ENCODE measurements at places on chromosomes 1 and 21. TPM values are rescaled to one million over a fixed set of nuclear protein-coding genes. Genes with fewer than 3 reads are reported as not detected.

DNA sequence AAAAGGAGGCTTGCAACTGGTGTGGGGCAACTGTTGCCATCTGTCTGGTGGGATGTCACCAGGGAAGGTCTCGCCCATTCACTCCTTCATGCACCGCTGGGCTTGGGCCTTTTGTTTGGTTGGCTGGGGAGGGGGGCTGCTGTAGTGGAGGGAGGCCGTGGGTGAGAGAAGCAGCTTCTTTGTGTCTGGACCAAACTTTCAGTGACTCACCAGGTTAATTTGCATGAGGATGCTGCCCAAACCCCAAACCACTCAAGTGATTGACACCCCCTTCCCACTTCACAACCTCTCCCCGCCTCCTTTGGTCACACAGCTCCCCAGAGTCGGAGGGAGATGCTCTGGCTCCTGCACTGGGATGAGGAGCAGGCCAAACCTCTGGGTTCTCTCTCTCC lies 19.7 kb downstream of the BTG2 start:
- DNase-seq = no peak

- DNase-seq = no peak
These were observed 87.0 kb downstream of the SIPA1L2 start for GRCh38 chr1:232542633-232543593.

- no peak for DNase-seq
These were observed 88.5 kb upstream of the GPR88 start for GRCh38 chr1:100449477-100449876.

DNA sequence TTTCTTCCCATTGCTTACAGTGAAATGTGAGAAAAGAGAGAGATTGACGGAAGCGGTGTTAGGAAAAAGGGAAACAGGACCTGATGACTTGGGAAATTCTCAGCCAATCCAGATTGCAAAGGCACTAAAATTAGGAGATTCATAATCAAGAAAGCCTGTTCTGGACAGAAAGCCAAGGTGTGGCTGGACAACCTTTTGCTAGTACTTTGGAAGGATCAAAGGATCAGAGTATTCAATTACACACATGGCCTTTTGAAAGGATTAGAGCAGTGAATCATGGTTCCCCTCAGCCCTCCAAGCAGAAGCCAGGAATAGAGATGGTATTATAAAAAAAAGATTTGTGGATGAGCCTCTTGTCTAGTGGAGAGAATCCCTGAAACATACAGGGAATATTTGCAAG lies 669.8 kb upstream of the ADAMTS5 start:
- DNase-seq = no peak

DNA sequence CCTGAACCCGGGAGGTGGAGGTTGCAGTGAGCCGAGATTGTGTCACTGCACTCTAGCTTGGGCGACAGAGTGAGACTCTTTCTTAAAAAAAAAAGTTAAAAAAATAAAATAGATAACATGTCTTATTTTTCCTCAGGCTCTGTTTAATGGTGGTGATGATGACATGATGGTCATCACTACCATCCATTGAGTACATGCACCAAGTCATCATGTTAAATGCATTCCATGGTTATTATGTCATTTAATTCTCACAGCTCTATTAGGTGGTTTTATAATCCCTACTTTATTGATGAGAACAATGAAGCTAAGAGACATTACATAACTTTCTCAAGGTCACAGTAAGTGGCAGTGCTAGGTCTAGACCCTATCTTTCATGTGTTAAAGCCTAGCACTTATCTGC lies 34.4 kb upstream of the MAB21L3 start:
- DNase-seq = no peak

DNA sequence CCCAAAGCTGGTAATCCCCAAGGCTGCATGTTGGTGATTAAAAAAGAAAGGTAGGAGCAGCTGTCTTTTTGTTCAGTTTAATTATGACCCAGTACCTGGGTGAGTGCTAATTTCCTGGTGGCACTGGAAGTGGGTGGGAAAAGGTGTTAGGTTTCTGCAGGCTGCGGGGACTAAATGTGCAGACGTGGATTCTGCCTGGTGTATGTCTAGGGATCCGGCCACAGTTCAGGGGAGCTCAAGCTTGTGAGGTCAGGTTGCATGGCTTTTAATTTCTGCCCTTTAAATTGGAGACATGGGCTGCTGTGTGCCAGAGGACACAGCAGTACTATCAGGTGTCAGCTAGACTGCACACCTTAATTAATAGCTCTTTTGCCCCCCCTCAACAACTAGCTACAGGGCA lies 20.3 kb upstream of the TBX19 start:
- no peak for DNase-seq

DNA sequence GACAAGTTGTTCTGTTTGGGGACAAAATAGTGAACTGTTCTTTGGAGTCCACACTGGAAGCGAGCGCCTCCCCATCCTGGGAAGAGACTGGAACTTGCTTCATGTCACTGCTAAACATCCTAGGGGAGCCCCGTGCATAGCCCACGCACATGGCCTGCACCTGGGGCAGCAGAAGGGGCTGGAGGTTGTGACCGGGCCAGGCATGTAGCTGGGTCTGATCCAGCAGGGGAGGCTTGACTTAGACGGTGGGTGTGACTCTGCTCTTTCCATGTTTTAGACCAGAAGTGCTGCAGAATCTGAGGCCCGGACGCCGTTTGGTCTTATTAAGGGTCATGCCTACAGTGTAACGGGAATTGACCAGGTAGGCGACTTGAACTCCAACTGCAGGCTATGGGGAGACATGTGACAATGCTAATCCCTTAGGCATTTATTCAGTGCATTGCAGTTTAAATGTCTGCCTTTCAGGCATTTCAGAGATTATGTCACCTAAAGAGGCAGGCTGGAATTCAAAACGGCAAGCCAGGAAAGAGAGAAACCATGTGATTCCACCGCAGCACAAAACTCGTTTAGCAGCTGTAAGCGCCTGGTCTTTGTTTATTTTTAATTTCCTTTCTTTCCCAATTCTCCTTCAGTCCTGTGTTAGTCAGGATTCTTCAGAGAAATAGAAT lies 21.8 kb downstream of the CAPN9 start:
- no peak for DNase-seq

GRCh38 chr1:183363972-183364371 lies 54.2 kb downstream of the NMNAT2 start:
- no peak for DNase-seq

DNA sequence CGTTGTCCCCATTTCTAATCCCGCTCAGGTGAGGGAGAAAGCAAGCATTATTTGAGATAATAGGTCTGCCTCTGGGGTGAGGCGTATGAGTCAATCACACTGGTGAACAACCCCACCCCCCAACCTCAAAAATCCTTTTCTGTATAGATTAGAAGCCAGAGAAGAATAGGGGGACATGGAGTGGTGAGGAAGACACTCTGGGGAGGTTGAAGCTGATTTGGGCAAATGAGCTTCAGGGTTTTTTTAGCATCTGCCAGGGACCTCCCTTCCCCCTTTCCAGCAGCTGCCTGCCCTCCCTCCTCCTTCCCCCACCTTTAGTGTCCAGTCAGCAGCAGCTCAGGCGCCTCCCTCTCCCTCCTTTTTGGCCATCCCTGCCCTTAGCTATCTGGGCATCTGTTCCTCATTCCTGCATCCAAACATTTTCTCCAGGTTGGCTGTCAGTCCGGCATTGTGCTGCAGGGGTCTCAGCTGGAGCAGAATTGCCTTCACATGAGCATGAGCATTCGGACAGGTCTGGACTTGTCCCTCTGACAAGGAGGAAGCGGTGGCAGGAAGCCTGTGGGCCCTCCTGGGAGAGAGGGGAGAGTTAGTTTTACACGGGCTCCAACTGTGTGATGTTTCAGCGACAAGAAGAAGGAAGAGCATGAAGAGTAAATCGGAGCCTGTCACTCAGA lies 30.8 kb upstream of the PTGFRN start:
- DNase-seq = no peak

DNA sequence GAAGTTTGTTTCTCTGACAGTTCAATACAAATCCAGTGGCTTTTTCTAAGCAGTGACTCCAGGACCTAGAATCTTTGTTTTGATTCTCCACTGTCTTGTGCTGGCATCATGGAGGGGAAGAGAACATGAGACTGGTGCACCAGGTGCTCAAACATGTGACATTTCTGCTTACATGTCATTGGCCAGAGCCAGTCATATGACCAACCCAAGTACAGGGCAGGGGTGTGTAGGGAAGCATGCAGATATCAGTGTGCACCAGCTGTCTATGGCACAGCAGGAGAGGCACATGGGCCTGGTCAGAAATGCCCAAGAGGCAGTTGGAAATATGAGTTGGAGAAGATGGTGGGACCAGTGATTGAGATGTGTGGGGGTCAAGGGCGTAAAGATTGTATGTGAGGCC lies 297.0 kb downstream of the HHAT start:
- no peak for DNase-seq

DNA sequence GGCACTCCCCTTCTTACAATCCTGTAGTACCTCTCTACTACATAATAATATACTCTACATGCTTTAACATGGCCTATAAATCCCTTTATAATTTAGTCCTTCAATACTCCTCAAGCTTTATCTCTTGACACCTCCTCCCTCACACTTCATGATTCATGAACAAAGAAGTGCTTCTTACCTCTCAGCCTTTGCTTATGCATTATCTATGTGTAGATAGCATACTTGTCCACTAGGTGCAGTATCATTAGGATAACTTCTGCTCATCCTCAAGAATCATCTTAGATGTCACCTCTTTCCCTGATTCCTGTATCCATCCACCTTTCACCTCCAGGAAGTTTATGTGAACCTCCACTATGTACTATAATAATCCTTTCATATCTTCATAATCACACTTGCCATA lies 74.4 kb downstream of the COL24A1 start:
- DNase-seq = no peak

DNA sequence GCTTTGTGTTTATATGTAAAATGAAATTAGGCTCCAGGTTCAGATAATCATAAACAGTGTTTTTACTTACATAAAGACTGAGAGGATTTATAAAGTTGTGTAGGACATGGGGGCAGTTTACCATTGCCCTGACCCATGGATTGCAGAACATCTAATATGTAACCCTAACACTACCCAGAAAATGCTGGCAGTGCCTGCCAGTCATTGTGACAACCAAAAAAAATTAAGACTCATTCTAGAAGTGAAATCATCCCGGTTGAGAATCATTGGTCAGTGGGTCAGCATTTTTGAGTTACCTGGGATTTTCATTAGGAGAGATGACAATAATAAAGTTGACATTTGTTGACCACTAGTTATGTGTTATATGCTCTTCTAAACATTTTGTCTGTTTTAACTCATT lies 31.2 kb upstream of the THEM4 start:
- no peak for DNase-seq

DNA sequence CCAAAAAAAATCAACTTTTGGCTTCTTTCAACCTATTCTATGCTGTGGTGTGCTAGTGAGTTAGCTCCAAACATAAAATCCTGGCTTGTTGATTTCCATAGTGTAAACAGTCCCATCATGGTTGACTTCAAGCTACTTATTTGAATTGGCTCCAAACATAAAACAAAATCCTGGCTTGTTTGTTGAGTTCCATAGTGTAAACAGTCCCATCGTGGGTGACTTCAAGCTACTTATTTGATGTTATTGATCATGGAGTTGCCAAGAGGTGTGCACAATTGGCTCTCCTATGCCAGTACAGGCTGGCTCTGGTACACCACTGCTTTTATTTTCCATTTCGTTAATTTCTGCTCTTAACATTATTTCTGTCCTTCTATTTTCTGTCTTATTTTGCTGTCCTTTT lies 1.8 kb upstream of the COA6 start:
- no peak for DNase-seq

DNA sequence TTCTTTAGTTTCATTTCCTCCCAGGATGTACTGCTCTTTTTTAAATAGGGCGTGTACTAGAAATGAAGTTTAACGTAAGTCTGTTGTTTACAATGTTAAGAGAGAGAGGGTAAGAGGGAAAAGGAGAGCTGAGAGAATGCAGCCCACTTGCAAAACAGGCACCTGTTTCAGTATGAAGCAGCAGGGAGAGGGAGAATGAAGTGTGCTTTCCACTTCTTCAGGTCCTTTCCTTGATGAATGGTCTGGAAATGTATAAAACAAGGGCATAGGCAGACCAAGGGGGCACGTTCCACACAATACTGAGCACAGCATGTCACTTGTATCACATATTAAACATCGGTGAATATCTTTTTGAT lies 2.0 kb downstream of the KCNA3 start:
- DNase-seq = no peak

- no peak for DNase-seq
These were observed 552 bp upstream of the ZNF496 start for GRCh38 chr1:247332215-247332622.

DNA sequence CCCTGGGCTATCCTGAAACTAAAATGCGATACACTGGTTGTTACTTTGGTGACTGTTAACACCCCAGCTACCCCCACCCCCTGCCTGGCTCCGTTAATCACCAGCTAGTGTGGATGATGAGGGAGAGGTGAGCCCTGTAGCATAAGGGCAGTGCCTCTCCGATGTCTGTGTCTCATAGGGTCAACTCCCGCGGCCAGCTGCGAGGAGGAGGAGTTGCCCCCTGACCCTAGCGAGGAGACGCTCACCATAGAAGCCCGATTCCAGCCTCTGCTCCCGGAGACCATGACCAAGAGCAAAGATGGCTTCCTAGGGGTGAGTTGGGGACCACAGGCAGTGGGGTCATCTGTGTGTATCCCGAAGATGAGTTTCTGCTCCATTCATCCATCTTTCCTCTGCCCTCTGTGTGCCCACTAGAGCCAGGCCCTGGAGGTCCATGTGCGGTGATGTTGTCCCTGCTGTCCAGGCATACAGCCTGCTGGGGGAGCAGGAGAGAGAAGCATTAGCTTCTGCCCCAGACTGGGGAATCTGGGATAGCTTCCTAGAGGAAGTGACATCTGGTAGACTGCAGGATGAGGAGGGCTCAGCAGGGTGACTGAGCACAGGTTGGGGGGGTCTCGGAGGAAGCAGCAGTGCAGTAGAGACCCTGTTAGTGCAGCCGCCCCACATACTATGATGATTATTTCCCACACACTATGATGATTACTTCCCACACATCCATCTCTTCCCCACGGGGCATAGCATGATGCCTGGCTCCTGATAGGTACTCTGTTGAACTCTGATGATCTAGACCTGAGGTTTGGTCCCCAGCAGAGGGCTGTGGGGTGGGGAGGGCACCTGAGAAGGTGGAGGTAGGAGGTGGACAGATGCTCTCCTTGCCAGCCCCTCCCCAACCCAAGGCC lies 5.2 kb downstream of the SELENON start:
- DNase-seq = no peak

DNA sequence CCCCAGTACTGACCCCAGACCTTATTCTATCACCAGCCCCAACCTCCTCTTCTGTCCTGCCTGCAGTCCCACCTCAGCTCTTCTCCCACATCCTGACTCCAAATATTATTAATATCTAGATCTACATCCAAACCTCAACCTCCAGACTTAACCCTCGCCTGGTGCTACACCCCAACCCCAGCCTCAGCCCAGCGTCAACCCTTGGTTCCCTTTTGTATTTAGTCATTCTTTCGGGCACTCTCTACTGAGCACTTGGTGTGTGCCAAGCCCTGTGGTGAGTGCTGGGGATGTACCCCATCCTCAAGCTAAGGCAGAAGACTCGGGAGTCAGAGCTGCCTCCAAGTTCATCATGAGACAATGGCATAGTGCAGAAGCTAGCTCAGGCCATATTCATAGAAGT lies 1.1 kb downstream of the SHISAL2A start:
- no peak for DNase-seq

The SPATA45 gene
- total RNA-seq = not detected

The HRNR gene
- not detected for total RNA-seq

The ANKRD65 gene
- total RNA-seq = 1.8 TPM

The KRTAP12-2 gene
- total RNA-seq = not detected

The SH2D5 gene
- total RNA-seq = not detected

The ZNF644 gene
- total RNA-seq = 42.6 TPM

The RGS16 gene
- 1.9 TPM for total RNA-seq
